ENCODE measurements at places on chromosomes 4 and X. TPM values are rescaled to one million over a fixed set of nuclear protein-coding genes. Genes with fewer than 3 reads are reported as not detected.
A peak's percentile ranks its signal among the peaks of the same experiment; 100 is the strongest.

The CT45A5 gene
- not detected for total RNA-seq

The ARSJ gene
- 0.95 TPM for total RNA-seq

The GPR50 gene
- total RNA-seq = not detected

The COL4A6 gene
- 157 TPM for total RNA-seq

The ODAM gene
- total RNA-seq = not detected

The RAI2 gene
- not detected for total RNA-seq

The RASL11B gene
- total RNA-seq = 0.20 TPM

The GC gene
- not detected for total RNA-seq

The BTK gene
- total RNA-seq = not detected

- peak; percentile 4 for DNase-seq
Observed at GRCh38 chrX:31435592-31435991, 363.8 kb upstream of the FTHL17 start.

- DNase-seq = no peak
Observed at GRCh38 chr4:100849319-100849718, 331.5 kb upstream of the EMCN start.

DNA sequence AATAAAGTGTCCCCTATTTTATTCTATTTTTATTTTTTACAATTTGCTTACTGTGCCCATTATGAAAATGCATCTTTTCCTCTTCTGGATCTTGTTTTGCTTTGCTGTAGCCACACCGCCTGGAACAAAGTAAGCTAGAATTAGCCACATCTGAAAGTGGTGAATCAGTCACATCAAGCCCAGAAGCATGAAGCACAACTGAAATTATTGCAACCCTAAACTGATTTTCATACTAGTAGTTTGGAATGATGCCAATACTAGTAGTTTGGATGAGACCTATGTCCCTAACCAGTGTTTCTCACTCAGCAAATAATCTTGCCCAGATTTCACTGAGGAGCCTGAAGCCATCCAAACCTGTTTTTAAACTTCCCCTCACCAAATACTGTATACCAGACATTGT lies 303.0 kb downstream of the EPHA5 start:
- DNase-seq = no peak

DNA sequence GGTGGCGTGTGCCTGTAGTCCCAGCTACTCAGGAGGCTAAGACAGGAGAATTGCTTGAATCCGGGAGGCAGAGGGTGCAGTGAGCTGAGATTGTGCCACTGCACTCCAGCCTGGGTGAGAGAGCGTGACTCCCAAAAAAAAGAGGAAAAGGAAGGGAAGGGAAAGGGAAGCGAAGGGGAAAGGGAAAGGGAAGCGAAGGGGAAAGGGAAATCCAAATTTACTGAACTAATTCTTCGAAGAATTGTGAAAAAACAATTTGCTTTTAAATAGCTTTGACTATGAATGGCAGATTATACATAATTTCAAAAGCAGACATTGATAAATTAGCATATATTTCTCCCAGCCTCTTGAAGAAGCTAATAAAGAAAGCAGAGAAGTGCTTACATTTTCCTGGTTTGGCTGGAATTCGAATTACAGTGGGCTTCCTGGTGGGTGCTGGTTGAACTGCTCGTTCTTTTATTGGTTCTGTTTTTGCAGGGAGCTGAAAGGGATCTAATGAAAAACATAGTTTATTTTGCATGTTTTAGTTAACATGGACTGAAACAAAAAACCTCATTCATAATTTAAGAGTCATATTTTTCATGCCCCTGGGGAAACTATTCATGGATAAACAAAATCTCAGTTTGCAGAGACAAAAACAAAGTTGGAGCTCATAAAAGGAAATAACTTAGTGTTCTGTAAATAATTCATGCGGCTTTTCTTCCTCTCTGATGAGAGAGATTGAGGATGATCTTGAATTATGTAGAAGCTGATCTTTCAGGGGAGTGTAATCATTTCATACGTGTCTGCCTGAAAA lies 66.0 kb downstream of the RPS3A start:
- no peak for DNase-seq

- DNase-seq = no peak
Observed at GRCh38 chr4:77169481-77169880, 12.5 kb downstream of the CCNG2 start.

GRCh38 chr4:1291996-1292702 lies 2.5 kb downstream of the MAEA start:
- no peak for DNase-seq

DNA sequence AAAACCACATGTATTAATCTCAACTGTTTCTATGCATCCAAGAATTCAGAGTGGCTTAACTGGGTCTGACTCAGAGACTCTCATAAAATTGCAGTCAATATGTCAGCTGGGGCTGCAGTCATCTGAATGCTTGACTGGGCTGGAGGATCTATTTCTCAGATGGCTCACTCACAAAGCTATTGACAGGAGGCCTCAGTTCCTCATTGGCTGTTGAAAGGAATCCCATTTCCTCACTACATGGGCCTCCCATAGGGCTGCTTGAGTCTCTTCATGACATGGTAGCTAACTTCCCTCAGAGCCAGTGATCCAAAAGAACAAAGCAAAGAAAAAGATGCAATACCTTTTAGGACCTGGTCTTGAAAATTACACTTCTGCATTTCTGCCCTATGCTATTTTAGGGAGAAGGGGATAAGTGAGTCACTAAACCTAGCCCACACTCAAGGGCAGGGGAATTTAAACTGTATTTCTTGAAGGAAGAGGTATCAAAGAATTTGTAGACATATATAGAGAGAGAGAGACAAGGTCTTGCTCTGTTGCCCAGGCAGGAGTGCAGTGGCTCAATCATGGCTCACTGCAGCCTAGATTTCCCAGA lies 9.8 kb downstream of the SCFD2 start:
- no peak for DNase-seq

GRCh38 chr4:190019023-190019858 lies 7.8 kb downstream of the FRG2 start:
- DNase-seq = no peak

DNA sequence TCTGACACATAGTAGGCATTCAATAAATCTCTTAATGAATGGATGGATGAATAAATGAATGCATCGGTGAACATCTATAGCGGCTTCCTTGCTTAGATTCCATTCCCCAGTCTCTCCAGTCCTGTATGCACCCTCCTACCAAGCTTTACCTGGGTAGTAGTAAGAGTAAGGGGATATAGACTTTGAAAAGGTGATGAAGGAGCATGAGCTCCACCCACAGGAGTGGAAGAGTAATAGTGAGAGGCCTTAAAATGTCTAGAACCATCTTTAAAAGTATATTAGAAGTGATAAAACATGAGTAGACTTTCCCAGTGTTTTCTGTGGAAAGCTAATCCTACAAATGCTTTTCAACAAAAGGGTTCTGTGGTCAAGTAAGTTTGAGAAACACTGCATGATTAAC lies 35.5 kb upstream of the GPC3 start:
- no peak for DNase-seq

- no peak for DNase-seq
Observed at GRCh38 chr4:82787342-82787741, 11.3 kb downstream of the SCD5 start.
